Uterus (tissue), 4 donors: ENCODE measurements at places on chromosomes 13 and 19. TPM values are rescaled to one million over a fixed set of nuclear protein-coding genes. Genes with fewer than 3 reads are reported as not detected.

DNA sequence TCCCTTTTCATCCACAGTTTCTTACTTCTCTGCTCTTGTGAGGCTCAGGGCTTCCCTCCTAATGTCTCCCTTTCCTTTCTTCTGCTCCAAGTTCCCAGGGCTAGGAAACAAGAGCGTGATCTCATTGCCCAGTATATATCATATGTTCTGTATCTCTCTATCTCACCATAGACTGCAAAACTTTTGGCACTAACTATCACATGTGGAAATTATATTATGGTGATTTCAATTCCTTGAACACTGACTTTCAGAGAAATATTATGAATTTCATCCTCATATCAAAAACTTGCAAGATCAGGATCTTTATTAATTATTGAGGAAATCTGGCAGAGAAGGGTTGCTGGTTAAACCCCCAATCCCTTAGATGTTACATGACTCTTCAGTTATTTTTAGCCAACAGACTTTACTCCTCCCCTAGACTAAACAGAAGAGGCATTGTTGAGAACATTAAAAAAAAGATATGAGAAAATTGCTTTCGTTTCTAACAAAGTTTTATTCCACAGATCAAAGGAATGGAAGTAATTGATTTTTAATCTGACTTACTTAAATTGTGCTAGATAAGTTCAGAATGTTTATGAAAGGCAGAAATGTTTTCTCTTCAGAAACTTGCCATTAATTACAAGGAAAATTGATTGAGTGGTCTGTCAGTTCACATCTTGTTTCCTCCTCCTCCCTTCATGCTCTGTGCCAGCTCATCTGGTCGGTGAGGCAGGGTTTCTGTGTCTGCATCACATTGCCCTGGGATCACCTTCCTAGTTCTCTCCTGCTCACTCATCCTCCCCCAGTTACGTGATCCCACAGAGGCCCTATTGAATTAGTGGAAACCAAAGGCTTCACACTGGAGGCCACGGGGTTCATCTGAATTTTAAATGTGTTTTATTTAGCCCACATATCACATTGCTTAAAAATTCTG lies 378.5 kb downstream of the LMO7 start:
- DNase-seq = no peak
- H3K27me3 ChIP-seq = no peaks in the 10 kb centered on the region
- no peaks in the 10 kb centered on the region for H3K4me1 ChIP-seq
- H3K27ac ChIP-seq = no peak overlapping the region
- H3K4me3 ChIP-seq = no peak overlapping the region
- H3K36me3 ChIP-seq = no peaks in the 10 kb centered on the region

- H3K27me3 ChIP-seq = no peaks in the 10 kb centered on the region
- no peak overlapping the region for H3K4me3 ChIP-seq
- no peak for DNase-seq
- H3K27ac ChIP-seq = no peak overlapping the region
- H3K4me1 ChIP-seq = no peaks in the 10 kb centered on the region
These were observed 710.0 kb upstream of the ARGLU1 start for GRCh38 chr13:107277911-107278310.

Gene ZNF442
- total RNA-seq = 6.8 TPM

- H3K4me1 ChIP-seq = no peaks in the 10 kb centered on the region
- H3K27me3 ChIP-seq = no peaks in the 10 kb centered on the region
- H3K36me3 ChIP-seq = no peaks in the 10 kb centered on the region
- H3K27ac ChIP-seq = no peak overlapping the region
These were observed 300.5 kb downstream of the SPRY2 start for GRCh38 chr13:80040196-80040980.

- H3K36me3 ChIP-seq = no peaks in the 10 kb centered on the region
- peaks cover 18% of the 10 kb centered on the region for H3K4me1 ChIP-seq
- DNase-seq = peak; percentile 100
- no peaks in the 10 kb centered on the region for H3K27me3 ChIP-seq
- H3K4me3 ChIP-seq = peak overlapping the region; percentile 54
These were observed 319 bp upstream of the DBP start for GRCh38 chr19:48637449-48637947.
